ENCODE measurements at places on chromosomes 16 and 17. TPM values are rescaled to one million over a fixed set of nuclear protein-coding genes. Genes with fewer than 3 reads are reported as not detected.

DNA sequence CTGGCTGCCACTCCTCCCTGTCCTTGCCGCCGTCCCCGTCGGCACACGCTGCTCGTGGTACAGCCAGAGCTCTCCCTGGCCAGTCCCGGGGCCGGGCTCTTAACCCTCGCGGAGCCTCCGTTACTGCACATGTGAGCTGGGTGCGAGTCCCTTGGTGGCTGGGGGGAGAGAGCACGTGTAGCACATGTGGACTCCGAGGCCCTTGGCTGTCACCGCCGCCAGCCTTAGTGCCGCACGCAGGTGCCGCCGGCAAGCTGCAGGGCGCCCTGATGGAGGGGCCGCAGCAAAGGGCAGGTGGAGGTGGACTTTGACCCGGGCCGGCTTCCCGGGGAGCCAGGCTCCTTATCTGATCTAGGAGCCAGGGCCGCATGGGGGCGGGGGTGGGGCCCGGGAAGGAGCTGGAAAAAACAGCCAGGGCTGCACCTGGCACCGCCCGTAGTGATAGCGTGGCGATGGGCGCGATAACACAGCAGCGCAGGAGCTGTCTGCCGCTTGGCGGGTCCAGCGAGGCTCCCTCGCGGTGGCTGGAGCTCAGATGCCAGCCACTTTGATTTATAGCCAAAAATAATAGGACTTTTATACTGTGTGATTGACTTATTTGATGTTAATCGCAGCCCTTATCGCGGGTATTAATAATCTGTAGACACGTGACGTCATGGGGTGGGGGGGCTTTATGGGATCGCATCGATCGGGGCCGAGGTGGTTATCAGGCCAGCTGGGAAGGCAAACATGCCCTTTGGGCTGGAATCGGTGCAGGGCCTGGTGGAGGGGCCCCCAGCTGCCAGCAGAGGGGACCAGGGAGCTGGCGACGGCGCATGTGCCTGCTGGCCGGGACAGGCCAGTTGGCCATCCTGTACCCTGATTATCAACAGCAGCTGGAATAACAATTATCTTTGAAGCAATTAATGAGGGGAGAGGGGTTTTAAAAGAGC is 35.1 kb downstream of the ZFPM1 start:
- peak; percentile 91 for DNase-seq

DNA sequence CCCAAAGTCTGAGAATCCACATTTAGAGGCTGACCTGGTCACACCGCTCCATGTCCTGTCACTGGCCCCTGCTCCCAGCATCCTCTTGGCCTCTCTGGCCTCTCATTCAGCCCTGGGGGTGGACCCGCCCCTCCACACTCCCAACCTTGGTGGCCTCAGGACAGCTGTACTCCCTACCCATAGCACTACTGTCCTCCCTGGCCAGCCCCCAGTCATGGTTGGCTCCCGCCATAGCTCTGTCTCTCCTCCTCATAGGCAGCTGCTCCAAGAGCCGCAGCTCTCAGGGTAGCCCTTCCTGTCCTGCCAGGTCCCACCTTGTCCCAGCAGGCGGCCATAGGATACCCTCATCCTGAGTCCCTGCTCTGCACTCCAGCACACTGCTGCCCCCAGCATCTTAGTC is 38.0 kb upstream of the PHB1 start:
- DNase-seq: no peak

GRCh38 chr16:12771341-12771798 is 32.3 kb downstream of the CPPED1 start:
- no peak for DNase-seq

Gene CLEC3A
- polyA plus RNA-seq: not detected

Gene ANKRD11
- 31.1 TPM for polyA plus RNA-seq

DNA sequence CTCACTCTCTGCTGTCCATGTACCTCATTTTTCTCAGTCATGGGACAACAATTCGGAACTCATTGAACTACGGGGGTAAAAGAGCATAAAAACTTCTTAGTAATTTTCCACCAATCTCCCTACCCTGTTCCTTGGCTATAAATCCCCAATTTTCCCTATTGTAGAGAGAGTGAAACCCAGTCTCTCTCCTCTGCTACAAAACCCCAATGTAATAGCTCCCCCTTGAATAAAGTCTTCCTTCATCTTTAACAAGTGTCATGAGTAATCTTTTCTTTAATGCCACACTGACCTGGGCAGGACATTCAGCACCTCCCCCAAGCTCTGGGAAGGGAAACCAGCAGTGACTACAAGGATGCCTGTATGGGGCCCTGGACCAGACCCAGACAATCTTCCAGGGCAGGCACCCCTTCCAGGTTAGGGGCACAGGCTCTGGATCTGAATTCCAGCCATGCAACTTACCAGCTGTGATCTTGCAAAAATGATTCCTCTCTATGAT is 10.2 kb upstream of the EIF1 start:
- DNase-seq: no peak

Gene GPRC5C
- not detected for polyA plus RNA-seq

DNA sequence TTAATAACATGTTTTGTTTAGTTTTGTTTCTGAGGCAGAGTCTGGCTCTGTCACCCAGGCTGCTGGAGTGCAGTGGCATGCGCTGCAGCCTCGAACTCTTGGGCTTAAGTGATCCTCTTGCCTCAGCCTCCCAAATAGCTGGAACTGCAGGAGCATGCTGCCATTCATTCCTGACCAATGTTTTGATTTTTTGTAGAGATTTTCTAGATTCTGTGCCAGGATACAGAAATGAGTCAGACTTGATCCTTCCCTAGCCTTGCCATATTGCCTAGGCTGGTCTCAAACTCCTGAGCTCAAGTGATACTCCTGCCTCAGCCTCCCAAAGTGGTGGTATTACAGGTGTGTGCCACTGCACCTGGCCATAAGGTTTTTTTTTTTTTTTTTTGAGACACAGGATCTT is 17.7 kb downstream of the TAOK1 start:
- DNase-seq: no peak

- no peak for DNase-seq
These were observed 17.1 kb upstream of the CLEC18A start for GRCh38 chr16:69934044-69934443.

DNA sequence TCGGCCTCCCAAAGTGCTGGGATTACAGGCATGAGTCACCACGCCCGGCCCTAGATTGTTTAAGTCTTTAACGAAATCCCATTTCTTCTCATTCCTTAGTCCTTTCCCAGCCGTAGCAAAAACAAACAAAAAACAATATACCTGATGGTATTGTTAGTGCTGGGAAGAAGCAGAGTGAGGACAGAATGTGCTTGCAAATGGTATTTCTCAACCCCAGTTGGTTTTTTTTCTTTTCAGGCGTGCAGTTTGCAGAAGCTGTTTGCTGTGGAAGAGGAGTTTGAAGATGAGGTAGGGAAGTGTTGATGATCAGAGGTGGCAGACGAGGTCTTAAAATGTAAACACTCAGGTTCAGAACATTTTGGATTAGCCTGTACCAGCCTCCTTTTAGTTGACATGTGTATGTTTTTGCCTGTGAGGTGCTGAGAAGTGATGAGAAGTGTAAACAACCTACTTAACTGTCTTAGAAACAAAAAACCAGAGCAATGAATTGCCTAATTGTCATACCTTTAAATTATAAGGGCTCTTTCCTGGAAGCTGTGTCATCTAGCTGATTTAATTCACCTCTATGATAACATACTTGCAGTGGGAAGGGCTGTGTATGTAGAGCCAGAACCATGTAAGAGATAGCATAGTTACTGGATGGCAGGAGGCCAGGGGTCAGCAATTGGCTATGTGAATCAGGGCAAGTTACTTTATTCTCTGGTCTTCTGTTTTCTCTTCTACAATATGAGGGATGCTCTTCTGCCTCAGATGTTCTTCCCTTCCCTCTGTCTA is 3.4 kb downstream of the HROB start:
- DNase-seq: no peak

DNA sequence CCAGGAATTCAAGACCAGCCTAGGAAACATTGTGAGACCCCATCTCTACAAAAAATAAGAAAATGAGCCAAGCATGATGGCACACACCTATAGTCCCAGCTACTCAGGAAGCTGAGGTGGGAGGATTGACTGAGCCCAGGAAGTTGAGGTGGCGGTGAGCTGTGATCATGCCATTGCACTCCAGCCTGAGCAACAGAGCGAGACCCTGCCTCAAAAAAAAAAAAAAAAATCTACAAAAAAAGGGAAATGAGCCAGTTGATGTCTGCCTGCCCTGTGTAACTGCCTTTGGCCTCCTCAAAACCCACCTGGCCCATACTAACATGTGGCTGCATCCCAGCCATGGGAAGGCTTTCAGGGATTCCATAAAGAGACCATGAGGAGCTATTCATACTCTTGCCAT is 4.5 kb downstream of the RANBP10 start:
- DNase-seq: no peak

Gene ASPHD1
- polyA plus RNA-seq: 29.0 TPM

DNA sequence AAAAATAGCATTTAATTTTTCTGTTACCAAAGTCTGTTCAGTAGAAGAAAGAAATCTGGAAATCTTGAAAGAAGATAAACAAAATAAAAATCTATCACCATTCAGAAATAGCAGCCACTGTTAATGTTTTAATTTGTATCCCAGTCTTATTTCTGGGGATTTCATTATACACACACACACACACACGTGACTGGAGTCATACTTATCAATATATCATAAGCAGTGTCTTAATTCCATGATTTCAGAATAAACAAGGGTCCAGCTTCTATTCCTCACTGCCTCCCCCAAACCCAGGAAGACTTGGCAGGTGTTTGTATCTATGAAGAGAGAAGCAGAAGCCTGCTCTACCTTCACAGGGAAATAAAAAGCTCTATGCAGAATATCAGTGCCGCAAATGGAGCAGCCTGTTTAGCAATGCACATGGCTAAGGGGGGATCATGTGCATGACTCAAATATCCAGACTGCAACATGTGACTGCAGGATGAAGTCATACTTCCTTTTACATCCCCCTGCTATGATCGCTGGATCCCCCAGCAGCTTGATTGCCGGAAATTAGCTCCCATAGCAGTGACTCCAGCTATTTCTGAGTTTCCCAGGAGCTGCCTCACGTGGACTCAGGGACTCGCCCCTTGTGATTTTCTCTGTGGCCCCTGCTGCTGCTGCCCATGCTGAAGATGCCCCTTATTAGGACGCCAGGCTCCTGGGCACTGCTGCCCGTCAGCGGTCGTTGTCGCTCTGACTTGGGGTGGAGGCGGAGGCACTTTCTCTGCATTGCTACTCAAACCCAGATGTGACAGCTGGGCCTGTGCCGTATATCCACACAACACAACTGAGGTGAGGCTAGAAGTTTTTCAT is 341.0 kb downstream of the CPPED1 start:
- no peak for DNase-seq

Gene CSH1
- not detected for polyA plus RNA-seq

GRCh38 chr16:1958715-1959268 is 546 bp upstream of the NDUFB10 start:
- DNase-seq: no peak

Gene SYNGR2
- polyA plus RNA-seq: 181 TPM

DNA sequence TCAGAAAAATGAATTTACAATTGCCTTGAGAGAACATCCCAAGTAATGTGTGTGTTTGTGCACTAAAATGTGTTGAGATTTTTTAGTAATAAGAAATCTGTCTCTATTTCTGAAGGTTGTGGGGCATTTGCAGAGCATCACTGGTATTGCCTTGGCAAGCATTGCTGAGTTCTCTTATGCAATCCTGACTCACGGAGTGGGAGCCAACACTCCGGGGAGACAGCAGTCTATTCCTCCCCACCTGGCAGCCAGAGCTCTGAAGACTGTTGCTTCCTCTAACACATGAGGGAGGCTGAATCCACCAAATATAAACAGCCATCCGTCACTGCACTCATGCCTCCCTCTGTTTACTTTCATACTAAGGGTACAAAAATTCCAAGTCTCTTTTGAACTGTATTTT is 10.6 kb downstream of the CNTD1 start:
- DNase-seq: no peak

Measured in SK-N-SH (cell line).